ENCODE measurements at places on chromosomes 1 and 21.

GRCh38 chr1:32742199-32742947 is 39.8 kb upstream of the SYNC start:
- DNase-seq, result no peak

DNA sequence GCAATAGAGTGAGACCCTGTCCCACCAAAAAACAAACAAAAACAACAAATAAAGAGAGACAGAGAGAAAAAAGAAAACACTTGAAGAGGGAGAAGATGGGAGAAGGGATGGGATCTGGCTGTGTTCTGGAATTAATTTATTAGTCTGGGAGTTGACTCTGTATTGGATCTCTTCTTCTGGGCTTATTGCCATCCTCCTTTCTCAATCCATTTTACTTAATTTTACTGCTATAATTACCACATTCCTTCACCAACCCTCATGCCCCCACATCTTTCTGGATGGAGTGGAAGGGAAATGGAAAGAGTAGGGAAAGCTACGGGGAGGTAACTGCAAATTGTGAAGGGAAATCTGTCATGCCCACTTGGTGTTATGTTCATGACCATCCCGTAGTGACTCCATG is 42.9 kb downstream of the FMN2 start:
- peak; percentile 67 for DNase-seq

DNA sequence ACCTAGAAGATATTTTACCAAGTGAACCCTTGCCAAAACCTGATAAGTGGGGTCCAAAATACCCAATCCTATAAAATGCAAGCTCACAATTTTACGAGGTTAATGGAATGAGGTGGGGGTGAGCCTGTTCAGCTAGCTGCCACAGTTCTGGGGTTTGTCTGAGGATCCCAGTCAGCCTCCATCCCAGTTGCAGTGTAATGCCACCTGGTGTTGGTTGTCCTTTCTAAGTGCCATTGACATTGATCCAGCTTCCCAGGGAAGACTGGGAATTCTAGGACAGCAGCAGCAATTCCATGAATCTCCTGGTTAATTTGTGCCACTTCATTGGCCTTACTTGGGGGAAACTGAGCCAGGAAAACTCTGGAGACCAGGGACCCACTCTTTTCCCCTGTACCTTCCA is 298.3 kb downstream of the RWDD3 start:
- no peak for DNase-seq

GRCh38 chr1:37477946-37478345 is 3.6 kb downstream of the ZC3H12A start:
- no peak for DNase-seq

DNA sequence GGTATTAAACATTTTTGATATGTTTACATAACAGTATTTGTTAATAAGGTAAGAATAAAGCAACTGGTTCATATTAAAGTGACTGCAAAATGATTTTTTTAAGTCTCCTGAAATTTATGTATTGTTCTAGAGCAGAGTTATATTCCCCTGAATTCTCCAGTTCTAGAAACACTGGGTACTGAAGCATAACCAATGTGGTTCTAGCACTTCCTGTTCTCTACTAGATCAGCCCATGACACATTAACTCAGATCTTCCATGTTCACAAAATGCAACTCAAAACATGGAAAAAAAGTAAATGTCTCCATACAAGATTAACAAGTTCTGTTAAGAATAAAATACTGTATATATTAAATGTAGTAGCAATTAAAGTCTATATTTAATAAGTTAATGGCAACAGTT is 3.9 kb downstream of the NEGR1 start:
- no peak for DNase-seq

- no peak for DNase-seq
These were observed 270.0 kb downstream of the TRABD2B start for GRCh38 chr1:47727051-47727696.

DNA sequence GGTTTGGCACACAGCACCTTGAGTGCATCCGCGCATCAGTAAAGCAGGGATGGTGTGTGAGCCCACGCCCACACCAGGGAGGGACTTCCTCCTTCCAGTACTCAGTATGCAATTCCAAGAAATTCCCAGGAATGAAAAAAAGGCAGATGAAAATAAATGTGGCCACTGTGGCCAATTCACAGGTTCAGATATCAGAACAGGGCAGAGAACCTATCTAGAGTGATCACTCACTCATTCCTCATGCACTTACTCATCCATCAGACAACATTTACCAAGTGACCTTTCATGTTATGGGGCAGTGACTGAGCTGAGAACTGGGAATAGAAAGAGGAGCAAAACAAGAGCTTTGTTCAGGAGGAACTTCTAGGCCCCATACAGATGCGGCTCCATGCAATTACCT is 113.7 kb downstream of the ZSCAN20 start:
- peak; percentile 7 for DNase-seq

GRCh38 chr1:62593825-62594394 is 3.4 kb upstream of the ANGPTL3 start:
- no peak for DNase-seq

GRCh38 chr1:27519331-27520258 is 29.6 kb upstream of the WASF2 start:
- DNase-seq, result no peak

DNA sequence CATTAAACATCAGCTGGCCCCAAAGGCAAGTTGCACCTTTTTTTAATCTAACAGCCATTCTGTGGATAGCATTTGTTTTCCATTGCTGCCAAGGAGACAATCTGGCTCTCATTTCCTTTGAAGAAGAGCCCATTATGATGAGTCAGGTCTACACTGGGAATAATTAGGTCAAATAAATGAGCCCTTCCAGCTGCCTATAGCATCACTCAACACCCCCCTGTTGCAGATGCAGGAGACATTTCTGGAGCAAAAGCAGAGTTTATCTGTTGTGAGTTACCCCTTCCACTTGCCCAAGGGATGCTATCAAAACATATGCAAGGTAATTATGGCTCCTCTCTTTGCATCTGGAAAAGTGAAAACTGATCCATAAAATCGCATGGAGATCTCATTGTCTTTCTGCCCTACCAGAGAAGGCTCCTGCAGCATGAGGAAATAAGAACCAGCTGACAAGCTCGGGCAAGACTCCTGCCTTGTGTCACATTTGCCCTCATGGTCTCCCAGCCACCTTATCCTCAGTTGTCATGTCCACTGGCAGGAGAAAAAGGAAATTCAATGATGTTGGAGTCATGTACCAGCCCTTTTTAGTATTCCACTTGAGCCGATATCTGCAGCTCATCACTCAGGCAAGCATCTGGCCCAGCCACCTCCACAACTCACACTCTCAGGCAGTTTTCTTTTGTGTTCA is 135.9 kb downstream of the SLC30A10 start:
- peak; percentile 97 for DNase-seq

- DNase-seq, result no peak
These were observed 21.8 kb downstream of the DIP2A start for GRCh38 chr21:46480466-46480865.

GRCh38 chr1:41978986-41979385 is 60.3 kb upstream of the HIVEP3 start:
- no peak for DNase-seq

GRCh38 chr1:232806186-232806510 is 932 bp downstream of the MAP10 start:
- no peak for DNase-seq

DNA sequence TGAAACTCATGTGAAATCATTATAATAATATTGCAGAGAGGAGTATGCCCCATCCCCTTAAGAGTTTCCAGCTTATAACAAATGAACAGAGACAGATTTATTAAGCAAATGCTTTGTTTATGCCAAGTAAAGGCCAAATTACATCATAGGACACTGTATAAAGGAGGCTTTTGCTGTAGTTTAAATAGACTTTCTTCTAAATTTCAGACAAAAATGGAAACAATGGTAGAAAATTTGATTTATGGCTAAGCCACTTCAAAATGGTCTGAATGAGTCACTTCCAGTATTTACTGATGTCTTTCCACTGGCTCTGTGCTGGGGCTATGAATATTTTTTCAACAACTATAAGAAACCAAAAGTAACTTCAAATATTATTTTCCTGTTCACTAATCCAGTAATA is 81.1 kb upstream of the ST6GALNAC5 start:
- no peak for DNase-seq

DNA sequence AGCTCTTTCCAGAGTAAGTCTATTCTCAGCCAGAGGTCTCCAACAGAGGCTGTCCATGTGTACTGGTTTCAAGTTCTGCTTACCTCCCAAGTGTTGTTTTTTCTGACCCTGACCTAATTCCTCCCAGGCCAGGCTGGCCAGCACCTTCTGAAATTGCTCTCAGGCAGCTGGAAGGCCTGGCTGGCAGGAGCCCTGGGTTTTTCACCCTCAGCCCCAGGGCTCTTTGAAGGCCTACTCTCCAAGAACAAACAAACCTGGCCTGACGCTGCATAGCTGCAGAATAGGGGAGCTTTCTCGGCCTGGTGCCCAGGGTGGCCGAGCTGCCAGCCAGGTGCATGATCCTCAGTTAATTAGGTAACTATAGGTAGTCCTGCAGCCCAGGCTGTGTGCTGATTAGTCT is 147.5 kb downstream of the CACNA1E start:
- no peak for DNase-seq

- peak; percentile 57 for DNase-seq
These were observed 4.0 kb upstream of the LACTBL1 start for GRCh38 chr1:22976461-22977243.

GRCh38 chr1:87785386-87785785 is 456.7 kb downstream of the LMO4 start:
- no peak for DNase-seq

GRCh38 chr1:22710701-22711049 is at the start of gene EPHB2:
EPHB2 (plus strand) TSS chr1:22710839; CDS start chr1:22710983, 144 bp downstream.
- DNase-seq, result no peak

DNA sequence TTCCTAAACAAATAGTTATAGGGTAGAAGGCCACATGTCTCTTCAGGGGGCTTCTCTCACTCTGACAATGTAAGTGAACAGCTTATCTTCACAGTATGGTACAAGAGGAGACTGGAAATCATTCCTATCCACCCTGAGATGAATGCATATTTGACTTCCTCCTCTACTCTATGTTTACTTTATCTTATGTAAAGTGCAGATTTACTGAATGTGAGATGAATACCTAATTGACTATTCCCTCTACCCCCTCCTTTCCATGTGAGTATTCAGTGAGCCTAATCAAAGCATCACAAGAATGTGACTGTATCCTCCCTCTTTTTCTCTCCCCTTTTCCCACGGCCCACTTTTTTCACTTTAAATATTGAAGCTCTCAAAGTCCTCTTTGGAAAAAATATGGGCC is 132.5 kb downstream of the BACH1 start:
- DNase-seq, result no peak

DNA sequence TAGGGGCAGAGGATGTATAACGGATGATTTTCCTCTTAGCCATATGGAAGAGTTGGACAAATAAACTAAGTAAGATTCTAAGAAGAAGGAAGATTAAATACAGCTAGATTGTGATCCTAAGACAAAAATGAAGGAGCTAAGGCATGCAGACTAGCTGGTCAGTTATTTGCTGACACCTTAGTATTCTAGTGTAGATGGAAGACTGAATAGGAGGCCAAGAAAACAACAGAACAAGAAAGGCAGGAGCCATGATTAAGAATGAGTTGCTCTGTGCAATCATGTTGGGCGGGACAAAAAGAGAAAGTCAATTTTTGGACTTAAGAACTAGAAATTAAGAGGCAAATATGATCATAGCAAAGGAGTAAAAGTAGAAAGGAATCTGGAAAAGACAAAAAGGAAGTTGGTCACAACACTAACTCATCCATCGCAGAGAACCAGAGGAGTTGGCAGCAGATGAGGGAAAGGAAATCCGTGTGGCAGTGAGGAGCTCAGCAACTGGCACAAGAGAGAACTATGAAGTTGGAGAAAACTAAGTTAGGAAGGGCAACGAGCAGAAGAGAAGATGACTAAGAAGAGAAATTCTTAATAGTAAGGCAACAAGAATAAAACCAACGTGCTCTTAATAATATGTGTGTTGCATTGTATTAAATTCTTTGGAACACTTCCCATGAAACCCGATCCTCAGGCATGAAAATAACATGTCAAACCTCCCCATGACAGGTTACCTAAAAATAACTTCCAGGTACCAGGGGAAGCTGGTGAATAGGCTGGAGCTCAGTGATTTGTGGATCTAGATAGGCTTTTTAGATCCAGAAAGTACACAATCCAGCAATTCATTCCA is 234.4 kb downstream of the LTN1 start:
- DNase-seq, result no peak

GRCh38 chr21:22710721-22711120 is 1712.5 kb downstream of the NCAM2 start:
- DNase-seq, result no peak

DNA sequence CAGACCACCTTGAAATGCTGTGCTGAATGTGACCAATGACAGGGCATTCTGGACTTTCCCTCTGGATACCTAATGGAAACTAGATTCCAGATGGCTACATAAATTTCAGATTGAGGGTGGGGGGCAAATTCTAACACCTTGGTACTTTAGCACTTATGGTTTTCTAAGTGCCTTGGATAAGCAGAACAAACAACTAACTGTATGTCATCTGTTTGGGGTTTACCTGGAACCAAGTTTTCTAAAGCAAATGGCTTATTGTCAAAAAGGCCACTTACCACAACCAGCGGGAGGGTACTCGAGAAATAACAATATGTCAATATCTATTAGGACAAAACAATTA is 39.1 kb downstream of the GPR3 start:
- DNase-seq, result no peak

DNA sequence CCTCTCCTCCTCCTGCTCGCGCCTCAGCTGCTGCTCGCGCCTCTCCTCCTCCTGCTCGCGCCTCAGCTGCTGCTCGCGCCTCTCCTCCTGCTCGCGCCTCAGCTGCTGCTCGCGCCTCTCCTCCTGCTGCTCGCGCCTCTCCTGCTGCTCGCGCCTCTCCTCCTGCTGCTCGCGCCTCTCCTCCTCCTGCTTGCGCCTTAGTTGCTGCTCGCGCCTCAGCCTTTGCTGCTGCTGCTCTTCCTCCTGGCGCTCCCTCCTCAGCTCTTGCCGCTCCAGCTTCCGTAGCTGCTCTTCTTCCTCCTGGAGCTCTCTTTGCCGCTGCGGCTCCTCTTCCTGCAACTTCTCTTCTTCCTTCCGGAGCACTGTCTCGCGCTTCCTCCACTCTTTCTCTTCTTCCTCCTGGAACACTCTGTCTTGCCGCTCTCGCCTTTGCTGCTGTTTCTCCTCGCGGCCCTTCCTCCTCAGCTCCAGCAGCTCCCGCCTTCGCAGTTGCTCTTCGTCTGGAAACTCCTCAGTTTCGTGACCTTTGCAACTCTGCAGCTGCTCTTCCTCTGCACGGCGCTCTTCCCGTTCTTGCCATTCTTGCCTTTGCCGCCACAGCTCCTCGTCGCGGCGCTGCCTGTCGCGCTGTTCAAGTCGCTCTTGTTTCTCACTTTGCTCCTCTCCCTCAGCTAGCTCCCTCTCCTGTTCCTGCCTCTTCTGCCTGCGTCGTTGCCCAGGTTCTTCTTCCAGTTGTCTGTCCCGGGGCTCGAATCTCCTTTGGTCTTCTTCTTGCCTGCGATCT is 3.0 kb downstream of the TCHH start:
- no peak for DNase-seq
